WTC11 (cell line): ENCODE measurements at places on chromosomes 12 and 14.

- no peak for DNase-seq
Observed at GRCh38 chr12:3542156-3542555, 51.2 kb downstream of the PRMT8 start.

DNA sequence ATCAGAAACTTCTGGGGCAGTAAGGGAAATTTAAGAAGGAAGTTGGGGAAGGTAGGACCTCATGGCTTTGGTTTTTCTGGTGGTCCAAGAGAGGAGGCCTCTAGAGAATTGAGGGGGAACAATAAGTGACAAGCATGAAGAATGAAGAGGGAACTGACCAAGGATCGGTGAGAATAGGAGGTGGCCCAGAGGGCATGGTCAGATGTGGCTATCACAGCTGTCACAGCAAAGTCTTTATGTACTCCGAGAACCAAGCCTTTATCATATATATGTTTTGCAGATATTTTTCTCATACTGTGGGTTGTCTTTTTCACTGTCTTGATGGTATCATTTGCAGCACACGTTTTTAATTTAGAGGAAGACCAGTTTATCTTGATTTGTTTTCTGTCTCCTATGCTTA, 64.3 kb downstream of the PPP2R5C start:
- no peak for DNase-seq

- no peak for DNase-seq
Observed at GRCh38 chr12:29559198-29559597, 61.7 kb upstream of the OVCH1 start.

DNA sequence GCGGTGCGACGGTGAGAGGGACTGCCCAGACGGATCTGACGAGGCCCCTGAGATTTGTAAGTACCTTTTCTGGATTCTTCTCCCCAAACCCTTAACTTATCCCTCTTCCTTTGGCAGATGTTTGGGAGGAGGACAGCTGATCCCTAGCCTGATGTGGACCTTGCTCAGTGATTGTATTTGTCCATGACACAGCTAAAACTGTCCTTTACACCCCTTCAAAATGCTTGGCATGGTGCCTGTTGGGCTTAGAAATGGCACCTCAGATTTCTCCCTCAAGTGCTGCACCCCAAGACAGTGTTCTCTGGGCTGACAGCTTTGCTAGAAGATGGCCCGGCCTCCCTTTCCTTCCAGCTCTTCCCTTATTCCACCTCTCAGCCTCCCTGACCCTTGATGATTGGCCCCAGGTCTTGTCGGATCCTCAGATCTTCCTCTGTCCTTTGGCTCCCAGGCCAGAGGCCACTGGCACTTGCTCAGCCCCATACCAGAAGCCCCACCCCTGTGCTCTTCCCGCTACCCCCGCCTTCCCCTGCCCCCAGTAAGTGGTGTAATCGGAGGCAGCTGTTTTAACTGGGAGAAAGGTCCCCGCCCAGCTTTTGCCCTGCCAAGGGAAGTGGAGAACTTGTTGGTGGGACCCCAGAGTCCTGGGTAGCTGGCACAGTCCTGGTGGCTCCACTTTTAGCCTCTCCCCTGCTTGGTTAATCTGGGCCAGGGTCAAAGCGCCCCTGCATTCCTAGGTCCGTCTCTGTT, 8.7 kb downstream of the LRP1-AS start:
- no peak for DNase-seq

DNA sequence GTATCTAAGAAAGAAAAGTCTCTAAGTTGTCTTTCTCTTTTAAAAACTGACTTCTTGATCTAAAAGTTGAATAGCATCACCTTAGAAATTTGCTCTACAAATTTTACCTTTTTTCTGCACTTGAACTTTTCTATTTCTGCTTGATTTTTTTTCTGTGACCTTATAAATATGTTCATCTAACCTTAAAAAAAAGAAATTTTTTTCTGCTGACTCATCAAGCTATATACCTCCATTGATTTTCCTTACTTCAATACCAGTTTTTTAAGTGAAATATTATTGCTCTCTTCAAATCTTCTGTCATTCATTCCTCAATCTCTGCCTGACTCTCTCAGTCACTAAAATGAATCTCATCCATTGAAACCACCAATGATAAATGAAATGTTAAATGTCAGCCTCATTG, 910.1 kb downstream of the GALC start:
- DNase-seq, result no peak

- DNase-seq, result no peak
Observed at GRCh38 chr12:89236748-89237383, 115.4 kb downstream of the DUSP6 start.

DNA sequence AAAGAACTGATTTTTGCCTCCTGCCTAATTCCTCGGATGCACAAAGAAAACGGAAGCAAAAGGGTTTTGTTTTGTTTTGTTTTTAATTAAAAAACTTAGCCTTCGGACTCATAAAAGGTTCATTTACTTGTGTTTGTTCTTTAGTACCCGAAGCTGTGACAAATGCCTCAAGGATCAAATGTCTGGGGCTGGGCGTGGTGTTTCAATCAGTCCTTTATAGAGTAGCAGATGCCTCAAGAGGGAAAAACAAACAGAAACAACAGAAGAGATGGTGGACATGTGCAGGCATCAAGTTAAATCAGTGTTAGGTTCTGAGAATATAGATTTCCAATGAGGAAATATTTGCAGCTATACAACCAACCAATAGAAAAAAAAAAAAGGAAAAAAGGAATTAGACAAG, 1.6 kb upstream of the WIF1 start:
- DNase-seq, result no peak

DNA sequence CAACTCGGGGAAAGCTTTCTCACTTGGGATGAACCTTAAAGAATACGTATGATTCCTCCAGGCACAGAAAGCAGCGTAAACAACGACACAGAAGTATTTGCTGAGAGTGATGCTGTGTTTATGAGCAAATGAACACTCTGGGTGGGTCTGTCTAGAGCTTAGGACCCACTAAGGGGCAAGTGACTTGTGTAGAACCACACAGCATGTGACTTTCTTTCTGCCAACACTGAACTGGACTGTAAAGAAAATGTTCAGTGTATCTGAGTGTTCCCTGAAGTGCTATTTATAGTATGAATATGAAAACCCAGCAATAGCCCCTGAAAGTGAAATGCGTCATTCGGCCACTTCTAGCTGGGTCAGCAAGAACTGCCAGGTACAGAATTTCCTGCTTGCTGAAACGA, 78.5 kb downstream of the ST8SIA1 start:
- DNase-seq, result no peak

GRCh38 chr14:64337888-64338615, 43.9 kb upstream of the ESR2 start:
- peak; percentile 86 for DNase-seq

GRCh38 chr12:48022676-48023385, 18.6 kb upstream of the COL2A1 start:
- no peak for DNase-seq

DNA sequence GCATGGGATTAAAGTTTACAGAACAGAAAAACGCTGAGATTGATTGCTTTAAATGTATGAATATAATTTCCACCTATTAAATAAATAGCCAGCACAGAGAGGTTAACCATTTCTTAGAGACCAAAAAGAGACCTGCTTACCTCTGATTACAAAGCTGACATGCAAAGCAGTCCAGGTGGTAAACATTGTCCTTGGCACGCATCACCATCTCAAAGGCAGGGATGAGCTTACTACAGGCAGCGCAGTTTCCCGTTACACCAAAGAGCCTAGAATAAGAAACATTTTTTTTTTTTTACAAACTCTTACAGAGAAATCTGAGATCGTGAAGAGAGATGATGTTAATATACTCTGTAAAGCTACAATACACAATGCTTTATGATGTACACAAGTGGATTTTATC, 45.7 kb downstream of the LMO3 start:
- no peak for DNase-seq

- DNase-seq, result no peak
Observed at GRCh38 chr12:5247144-5247543, 184.8 kb upstream of the NTF3 start.

GRCh38 chr12:119412811-119413794, 78.6 kb downstream of the CCDC60 start:
- DNase-seq, result peak; percentile 91

DNA sequence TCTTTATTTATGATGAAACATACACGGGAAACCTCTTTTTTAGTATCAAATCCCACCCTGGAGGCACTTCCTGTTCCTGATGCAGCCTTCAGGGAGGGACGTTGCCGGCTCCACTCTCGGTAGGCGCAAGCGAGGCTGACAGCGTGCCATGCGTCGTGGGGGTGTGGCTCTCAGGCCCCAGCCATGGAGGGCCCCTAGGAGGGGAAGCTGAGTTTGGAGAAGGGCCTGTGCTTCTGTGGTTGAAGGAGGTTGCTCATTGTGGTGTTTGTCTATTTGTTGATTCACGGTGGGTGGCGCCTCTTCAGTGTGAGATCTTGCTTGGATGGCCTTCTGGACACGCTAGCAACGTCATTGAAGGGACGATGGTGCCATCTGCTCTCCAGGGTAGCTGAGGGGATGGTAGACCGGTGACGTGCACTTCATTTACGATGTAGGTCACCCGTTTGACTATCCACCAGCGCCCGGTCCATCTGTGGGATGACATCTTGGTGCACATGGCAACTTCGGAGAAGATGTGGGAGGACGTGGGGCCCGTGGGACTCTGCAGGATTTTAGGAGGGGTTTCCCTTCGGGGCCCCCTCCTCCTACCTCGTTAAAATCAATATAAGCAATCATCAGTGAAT, 126.3 kb upstream of the RTL1 start:
- no peak for DNase-seq

DNA sequence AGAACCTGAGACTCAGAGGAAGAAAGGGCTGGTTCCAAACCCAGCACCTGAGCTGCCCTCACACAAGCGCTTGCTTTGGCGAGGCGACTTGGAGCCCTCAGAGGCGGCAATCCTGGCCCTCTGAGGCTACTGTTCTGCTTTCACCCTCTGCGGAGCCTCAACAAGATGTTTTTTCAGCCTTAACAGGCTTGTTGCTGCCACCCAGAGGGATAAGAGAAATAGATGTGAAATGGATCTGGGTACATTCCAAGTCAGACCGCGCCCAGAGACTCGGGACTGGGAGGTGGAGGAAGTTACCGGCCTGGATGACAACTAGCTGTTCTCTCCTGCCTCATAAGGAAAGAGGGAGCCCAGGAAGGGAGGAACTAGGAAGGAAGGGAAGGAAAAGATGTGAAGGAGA, 89.6 kb downstream of the TTC7B start:
- DNase-seq, result peak; percentile 24

GRCh38 chr12:123027726-123028445, 47.4 kb downstream of the ARL6IP4 start:
- no peak for DNase-seq

- DNase-seq, result no peak
Observed at GRCh38 chr12:23133471-23133870, 508.5 kb downstream of the ETNK1 start.

DNA sequence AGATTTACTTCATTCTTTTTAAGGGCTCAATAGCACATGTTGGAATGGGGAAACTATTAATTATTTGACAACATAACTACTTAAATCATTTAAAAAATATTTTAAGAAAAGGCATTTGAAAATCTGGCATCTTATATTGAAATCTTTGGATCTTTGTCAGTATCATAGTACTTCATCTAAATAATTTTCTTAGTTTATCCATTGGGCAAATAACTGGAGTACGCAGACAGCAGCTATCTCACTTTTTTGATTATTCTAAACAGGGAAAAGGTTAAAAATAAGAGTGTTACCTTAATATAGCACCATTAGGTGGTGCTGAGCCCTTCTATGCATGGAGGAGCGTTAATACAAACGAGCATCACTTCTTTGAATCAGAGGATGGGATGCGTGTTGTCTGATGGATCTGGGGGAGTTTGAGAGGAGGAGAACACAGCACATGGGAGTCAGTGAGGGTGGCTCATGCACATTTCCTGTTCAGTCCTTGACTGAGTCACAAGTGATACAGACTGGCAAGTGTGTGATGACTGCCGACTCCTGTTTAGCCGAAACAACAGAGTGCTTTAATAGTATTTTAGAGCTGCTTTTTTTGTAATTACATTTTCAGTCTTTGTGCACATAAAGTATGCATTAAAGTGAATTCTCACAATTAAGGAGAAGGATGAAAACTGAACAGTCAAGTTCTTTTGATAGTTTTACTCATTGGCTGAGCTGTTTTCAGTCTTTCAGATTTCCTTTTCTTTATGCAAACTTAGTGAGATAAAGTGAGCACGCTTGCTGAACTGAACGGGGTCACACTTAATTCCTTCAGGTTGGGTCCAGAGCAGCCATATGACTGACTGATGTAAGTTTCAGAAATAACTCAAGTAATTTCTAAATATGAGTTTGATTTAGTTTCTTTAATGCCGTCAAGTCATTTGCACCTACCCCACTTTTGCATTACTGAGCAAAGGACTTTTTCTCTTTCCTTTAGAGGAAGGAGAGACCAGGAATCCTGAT, 92.7 kb downstream of the DIP2B start:
- no peak for DNase-seq

DNA sequence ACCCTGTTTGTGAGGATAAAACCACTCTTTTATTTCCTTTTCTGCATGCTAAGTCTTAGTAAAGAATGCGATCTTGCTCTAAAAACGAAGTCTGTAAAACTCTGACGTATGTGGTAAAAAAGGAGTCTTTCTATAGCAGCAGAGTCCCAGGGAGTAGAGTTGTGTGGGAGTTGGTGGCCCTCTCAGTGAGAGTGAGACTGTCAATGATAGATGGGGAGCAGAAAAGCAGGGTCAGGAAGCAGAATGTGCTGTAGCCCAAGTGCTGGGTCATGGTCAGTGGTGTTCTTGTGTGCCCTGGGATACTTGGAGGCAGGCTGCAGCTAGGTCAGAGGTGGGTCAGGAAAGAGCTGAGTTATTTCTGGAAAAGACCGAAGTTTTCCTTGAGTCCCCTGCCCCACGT, 20.3 kb upstream of the GPR33 start:
- DNase-seq, result no peak

GRCh38 chr12:121026274-121027045, 10.2 kb upstream of the C12orf43 start:
- no peak for DNase-seq

GRCh38 chr14:69354383-69355153, 43.5 kb downstream of the ERH start:
- DNase-seq, result no peak

DNA sequence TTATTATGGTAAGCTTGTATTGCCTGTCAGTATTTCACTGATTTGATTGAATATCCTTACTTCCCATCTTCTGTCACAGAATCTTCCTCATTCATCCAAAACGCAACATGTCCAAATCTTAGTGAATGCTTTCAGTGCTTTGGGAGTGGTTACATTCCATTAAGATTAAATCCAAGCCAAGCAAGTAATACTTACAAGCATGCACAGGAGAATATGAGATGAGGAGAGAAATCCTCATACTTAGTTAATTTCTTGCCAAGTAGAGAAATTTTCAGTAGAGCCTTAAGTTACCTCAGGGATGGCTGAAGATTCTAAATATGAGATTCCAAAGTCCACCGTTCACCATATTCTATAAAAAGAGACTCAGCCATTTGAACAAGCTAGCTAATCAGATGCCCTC, 316.0 kb downstream of the RAD51B start:
- no peak for DNase-seq
